Adipocyte (in vitro differentiated cells): ENCODE measurements at places on chromosomes 1 and 21.

- DNase-seq, result no peak
These were observed 18.6 kb downstream of the A3GALT2 start for GRCh38 chr1:33302325-33302724.

- DNase-seq, result no peak
These were observed 21.7 kb downstream of the ZBTB8B start for GRCh38 chr1:32486463-32487113.

- no peak for DNase-seq
These were observed 153.4 kb downstream of the SDCCAG8 start for GRCh38 chr1:243409284-243409683.

DNA sequence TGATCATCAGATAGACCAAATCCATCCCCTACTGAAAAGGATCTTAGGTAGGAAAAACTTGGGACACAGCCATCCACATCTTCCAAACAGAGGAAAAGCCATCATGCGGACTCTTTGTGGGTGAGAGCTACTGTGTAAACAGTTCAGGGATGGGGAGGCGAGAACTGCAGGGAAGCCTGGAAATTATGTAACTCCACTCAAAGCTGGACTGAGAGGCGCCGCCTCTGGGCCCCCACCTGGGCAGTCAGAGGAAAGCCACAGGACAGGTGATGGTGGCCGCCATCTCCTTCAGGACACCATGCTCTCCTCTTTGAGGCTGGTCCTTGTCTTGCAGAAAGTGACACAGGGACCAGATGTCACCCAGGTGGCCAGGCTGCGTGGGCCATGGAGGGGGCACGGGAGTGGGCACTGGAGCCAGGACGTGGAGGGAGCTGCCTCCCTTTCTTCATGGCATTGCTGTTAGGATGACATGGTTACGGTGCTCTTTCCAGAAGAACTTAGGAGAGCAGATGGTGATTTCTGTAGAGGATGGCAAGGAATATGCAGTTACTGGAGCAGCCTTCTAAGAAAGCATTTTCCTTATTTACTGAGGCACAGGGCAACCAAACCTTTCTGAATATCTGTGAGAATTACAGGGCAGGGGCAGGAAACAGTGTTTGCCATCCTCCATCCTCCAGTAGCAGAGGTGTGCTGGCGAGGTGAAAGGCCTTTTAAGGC, 32.0 kb upstream of the TDRD10 start:
- no peak for DNase-seq

DNA sequence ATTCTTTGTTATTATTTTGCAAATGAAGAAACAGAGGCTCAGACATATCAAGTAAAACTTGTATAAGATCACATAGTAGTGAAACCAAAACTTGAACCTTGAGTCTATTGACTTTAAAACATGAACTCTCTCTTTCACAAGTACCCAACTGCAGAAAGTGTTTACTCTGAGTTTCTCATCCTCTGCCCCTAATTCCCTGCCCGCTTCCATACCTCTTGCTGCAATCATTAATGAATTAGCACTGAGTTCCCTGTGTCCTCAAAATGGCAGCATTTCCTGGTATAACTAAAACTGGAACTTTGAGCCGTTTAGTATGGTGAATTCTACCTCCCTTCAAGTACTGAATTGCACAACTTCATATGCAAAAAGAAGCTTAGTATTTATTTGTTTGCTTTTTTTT, 147.7 kb upstream of the DNAH14 start:
- DNase-seq, result no peak

- no peak for DNase-seq
These were observed 37.3 kb downstream of the SNRPE start for GRCh38 chr1:203898458-203899352.

DNA sequence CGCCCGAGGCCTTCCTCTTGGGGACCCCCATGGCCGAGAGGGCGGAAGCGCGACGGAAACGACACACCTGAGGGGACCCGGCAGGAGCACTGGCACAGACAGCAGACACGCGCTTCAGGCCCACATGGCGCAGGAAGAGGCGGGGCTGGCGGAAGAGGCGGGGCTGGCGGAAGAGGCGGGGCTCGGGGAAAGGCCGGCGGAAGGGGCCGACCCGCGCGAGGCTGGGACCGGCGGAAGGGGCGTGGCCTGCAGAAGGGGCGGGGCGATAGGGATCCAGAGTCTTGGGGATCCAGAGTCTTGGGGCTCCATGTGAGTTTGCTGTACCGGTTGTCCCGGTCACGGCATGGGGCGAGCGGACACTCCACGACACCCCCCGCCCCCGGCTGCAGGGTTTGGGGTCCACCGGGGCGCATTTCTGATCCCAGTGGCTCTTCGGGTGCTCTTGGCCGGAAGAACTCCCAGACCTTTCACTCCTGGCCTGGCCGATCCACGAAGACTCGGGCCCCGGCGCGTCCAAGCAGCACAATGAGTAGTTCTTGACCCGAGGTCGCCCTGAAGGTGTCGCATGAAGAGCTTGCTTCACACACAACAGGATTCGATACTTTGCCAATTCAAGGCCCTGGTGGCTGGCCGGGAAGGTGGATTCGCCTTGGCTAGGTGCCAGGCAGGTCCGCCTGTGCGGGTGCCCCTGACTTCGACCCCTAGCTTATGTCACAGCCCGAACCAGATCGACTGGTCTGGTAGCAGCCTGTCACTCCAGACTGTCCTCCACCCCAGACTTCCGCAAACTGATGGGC, at the start of gene URB1:
Gene URB1 (minus strand): TSS at position 133 of the 797 bp plus-strand sequence. CDS start 102 bp downstream, at position 31.
- peak; percentile 96 for DNase-seq

GRCh38 chr1:115491298-115492018, 150.3 kb upstream of the VANGL1 start:
- DNase-seq, result no peak

- DNase-seq, result peak; percentile 67
These were observed 28.6 kb downstream of the CAMSAP2 start for GRCh38 chr1:200767321-200767720.

GRCh38 chr1:199173356-199173755, 534.5 kb downstream of the PTPRC start:
- peak; percentile 43 for DNase-seq

GRCh38 chr1:78553859-78554258, 63.1 kb downstream of the PTGFR start:
- no peak for DNase-seq

GRCh38 chr21:28522014-28522799, 470.5 kb downstream of the LTN1 start:
- peak; percentile 71 for DNase-seq

DNA sequence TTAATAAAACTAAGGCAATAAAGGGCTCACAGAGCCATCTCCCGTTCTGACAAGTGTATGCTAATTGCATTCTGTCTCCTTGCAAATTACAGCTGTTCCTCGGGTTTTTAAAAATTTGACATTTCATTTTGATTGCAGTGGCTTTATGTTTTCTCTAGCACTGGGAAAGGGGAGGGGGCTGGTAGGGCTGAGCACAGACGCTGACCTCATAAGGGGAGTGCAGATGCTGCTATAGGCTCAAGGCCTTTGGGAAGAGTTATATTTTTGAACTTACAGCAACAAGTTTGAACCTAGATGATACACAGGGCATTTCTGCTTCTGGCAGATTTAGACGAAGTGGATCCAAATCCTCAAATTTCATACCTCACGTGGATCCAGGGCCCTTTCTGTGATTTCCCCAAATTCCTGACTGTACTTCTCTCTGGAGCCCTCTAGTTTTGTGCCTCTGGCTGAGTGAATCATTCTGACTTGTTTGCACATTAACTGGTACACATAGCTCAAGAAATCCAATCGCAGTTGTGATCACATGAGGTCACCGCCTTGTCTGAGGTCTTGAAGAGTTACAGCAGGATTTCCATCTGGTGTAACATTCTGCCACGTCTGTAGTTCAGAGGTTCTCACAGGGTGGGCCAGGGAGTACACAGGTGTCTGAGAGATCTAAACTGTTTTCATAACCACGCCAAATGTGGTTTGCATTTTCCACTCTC, 230.3 kb downstream of the C1orf94 start:
- peak; percentile 12 for DNase-seq

DNA sequence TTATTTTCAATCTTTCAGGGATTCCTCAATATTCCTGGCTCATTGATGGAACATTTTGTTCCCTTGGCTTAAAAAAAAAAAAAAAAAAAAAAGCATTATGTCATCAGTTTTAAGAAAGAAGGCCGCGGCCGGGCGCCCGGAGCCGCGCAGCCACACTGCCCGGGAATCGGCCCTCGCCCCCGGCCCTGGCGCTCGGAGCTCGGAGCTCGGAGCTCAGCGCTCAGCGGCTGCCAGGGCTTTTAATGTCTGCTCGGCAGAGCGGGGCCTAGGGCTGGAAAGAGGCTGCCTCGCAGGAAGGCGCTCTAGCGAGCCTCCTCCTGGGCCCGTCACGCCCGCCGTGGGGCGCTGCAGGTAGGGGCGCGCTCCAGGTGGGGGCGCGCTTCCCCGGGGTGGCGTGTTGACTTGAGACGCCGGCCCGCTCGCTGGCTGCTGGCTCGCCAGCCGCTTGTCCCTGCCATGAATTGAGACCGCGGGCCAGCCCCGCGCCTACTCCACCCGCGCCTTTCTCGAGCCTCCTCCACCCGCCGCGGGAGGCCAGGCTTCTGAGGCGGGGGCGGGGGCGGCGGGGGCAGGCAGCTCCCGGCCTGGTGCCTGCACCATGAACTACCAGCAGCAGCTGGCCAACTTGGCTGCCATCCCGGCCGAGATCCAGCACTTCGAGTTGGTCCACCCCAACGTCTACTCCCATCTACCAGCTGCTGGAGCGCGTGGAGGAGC, 5.4 kb upstream of the TDRD5 start:
- DNase-seq, result peak; percentile 29

DNA sequence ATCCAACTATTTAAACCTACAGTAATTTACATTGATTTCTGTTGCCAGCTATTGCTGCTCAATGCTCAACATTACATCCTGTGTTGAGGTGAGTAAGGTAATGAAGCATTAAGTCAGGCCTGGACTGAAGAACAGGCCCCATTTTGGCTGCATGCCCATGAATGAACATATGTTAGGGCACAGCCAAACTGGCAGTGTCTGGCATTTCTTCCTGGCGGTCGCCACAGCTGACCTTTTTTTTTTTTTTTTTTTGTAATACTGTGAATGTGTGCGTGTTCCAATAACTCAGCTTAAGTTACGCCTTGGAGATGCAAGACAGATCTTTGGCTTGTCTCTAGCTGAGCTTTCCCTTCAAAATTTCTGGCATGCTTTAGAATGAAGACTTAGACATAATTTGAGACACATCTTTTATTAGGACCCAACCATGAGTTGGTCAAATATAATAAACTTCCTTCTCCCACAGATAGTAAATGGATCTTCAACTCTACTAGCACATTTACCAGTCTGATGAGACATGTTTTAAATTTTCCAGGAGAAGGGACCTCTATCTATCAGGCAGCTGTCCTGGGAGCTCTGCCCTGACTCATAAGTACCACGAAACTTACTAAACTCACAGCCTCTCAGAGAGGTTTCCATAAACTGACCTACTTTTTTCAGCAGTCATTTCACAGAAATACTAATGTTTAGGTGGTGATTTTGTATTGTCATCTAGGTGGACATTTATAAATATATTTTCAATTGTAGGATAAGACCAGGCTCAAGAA, 341.1 kb upstream of the RUNX1 start:
- DNase-seq, result peak; percentile 47

DNA sequence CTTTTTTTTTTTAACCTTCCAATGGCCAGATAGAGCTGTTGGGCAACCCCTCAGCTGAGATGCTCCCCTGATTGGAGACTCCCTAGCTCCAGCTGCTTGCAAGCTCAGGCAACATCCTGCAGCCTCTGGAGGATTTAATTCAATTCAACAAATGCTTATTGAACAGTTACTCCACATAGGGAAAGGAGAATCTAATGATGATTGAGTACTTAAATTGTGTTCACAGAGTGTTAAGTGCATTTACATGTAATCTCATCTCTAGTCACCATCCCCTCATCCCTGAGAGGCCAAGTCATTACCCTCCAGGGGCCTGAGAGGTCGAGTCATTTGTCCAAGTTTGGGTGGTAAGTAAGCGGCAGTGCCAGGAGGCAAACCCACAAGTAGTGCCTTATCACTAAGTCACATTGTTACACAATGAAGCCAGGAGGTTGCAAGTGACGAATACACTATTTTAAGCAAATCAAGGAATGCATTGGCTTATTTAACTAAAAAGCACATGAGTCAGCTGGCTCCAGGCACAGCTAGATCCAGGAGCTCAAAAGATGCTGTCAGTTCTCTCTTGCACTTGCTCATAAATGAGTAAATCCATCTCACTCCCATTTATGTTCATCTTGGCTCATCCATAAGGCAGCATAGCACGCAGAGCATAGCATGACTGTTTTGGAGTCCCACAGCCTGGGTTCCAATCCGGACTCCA, 64.3 kb downstream of the OPTC start:
- DNase-seq, result peak; percentile 97

GRCh38 chr1:99527545-99527944, 118.4 kb upstream of the PALMD start:
- DNase-seq, result no peak

- no peak for DNase-seq
These were observed 34.9 kb downstream of the VANGL1 start for GRCh38 chr1:115676498-115677181.

DNA sequence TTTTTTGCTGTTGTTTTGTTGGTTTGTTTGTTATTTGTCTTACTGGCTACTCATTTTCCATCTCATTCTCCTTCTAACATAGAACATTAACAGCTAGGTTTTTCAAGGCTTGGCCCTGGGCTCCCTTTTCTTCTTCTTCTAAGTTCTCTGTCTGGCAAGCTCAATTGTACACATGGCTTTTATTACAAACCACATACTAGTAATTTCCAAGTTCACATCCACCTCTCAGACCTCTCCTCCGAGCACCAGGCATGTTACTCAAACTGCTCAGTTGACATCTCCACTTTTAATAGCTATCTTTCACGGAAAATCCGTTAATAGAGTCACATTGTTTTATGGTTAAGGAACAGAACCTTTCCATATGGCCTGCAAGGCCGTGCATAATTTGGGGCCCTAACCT, 736.9 kb upstream of the ADAMTS5 start:
- DNase-seq, result peak; percentile 55

DNA sequence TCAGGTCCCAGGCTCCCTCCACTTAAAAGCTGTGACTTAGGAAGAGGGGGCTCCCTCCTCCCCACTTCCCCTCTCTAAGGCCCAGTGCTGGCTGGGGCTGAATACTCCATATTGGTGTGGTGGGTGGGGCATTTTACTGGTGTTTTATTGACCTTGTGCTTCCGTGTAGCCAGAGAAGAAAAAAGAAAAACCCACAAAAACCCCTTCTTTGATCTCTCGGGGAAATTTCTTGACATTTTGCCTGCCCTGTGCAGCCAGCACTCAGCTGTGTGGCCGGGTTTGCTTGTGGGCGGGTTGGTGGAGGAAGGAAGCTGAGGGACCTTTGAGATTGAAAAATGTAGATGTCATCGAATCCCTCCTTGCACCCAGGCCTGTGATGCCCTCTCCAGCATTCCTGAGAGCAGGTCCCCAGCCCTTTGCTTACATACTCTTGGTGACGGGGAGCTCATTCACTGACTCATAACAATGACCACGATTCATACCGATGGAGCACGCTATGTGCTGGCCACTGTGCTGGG, 24.8 kb downstream of the TNFRSF8 start:
- DNase-seq, result no peak
